ENCODE measurements at places on chromosomes 4 and X.

DNA sequence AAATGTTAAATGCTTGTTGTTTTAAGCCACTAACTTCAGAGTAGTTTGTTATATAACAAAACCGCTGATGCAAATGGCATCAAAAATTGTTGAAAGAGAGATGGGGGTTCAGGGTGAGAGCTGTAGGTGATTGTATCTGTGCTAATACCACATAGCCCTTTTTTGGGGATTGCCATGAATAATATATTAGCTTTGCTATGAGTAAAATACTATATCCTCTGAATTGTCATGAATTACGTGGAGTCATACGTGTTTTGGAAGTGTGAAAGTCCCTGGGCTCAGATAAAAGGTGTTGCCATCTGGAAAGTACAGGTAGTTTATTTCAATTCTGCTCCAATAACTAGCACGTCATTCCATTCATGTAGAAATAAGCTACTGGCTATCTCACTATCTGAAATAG is 30.6 kb downstream of the DYNLT3 start:
- no peak for DNase-seq

- DNase-seq: no peak
These were observed 132.8 kb downstream of the ARHGEF9 start for GRCh38 chrX:63652086-63652765.

DNA sequence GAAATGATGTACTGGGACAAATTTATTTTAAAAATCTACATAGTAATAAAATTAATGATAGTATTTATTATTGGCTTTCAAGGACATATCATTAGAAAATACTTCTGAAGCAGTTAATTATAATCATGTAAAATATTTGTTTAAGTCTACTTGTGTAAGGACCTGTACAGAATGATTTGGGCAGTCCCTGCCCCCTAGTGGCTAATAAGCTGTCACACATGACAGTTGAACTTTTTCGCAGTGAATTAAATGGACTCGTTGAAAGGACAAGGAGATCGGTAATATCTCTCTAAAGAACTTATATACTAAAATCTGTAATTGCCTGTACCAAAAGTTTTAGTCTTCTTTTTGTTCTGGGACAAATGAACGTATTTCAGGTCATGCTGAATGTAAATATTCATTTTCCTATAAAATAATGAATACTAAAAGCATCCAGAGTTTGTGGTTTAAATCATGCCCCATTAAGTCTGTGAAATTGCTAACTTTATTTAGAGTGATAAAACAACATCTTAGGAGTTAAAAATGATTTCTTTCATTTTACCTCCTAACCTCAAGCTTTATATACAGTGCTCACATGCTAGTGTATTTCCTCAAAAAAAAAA is 13.6 kb downstream of the EXOC1 start:
- peak; percentile 74 for DNase-seq

DNA sequence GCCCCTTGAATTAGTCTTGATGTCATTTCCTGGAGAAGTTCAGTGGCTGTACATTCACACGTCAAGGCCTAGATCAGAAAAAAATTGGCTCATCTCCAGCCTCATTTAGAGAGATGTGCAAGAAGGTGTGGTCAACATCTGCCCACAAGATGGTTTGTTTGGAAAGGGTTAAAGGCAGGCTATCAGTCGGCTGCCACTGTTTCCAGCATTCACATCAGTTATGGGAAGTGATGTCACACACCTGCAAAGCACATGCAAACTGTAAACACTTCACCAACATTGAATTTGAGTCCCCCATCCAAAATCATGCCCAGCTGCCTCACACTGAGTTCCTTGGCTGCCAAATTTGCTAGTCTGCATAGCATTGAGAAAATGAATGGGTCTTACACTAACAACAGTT is 498.3 kb upstream of the INTU start:
- no peak for DNase-seq

GRCh38 chr4:79331126-79331876 is 5.4 kb upstream of the NAA11 start:
- no peak for DNase-seq

Measured in natural killer cell treated with Interleukin-12 subunit alpha and Interleukin-12 subunit beta and Interleukin-15 and Interleukin-18, amount 100 ng/mL, for 72 hours (primary cell).